PC-9 (cell line): ENCODE measurements at places on chromosomes 7 and 10. TPM values are rescaled to one million over a fixed set of nuclear protein-coding genes. Genes with fewer than 3 reads are reported as not detected.

GRCh38 chr7:157405914-157406810 lies 69.4 kb downstream of the DNAJB6 start:
- DNase-seq, result no peak

DNA sequence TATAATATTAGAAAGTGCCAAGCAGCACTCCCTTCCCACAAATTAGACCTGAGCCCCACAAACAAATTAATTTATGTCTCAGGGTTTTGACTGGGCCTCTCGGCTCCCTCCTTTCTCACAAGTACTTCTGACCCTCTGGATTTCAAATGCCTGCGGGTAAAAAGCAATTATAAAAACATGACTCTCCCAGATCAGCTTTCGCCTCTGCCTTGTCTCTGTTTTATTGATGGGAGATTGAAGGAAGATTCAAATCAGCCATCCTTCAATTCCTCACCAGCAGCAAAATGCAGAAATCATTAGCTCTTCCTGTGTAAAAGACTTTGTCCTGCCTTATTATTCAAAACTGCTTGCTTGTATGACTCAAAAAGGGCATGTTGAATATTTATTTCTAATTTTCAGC lies 453.7 kb upstream of the MKI67 start:
- DNase-seq, result no peak

DNA sequence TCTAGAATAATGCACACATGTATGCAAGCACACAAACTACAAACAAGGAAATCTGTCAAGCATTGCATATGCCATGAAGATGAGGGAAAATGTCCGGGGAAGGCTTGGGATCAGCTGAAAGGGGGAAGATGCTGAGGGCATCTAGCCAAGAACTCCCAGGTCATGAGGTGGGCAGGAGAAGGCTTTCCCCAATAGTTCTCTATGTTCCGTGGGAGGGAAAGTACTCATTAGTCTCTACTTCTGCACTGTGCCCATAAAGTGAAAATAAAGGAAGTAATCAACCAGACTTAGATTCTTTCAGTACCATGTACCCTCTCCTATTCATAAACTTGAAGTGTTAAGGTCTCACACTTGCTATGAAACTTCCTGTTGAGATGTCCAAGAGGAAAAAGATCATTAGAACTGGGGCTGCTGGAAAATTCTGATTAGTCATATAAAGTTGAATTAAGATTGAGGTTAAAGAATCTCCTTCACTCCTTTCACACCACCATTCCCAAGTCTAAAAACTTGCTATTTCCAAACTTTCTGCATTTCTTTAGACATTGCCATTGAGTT lies 17.1 kb upstream of the LIPF start:
- no peak for DNase-seq

Gene VPS41
- total RNA-seq, result 83.0 and 92.3 TPM in 2 replicates
